HFF-Myc (cell line): ENCODE measurements at places on chromosomes 7 and 10.
A peak's percentile ranks its signal among the peaks of the same experiment; 100 is the strongest.

DNA sequence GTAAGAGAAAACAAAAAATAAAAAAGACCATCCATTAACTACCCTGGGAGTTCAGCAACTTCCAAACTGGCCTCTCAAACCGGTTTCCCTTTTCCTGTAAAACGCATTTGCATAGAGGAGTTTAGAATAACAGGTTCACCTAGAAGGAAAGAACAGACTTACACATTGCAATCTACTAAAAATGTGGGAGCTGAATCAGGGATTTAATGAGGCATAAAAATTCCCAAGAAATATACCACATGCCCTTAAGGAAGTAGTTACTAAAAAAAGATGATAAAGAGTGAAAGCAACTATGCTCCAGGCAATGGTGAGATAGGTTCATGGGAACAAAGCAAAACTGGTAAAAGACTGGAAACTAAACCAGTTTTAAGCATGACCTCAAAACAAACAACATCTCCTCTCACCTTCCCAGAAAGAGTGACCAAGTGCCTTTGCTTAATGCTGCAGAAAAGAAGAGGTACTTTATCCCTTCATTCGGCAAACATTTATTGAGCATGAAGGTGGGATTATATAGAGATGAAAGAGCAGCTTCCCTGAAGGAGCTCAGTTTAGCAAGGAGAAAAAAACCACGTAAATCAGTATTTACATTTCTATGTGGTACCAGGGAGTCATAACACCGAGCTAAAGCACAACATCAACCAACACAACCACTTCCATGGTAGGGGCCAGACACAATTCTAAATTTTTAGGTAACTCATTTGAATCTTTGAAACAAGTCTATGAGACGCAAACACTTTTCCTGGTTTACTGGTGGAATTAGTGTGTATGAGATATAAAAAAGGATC, 152.8 kb downstream of the SGMS1 start:
- no peak for DNase-seq

GRCh38 chr7:151459726-151460473, 20.0 kb upstream of the CRYGN start:
- DNase-seq: peak; percentile 82

GRCh38 chr7:95669513-95669912, 73.2 kb upstream of the PDK4 start:
- DNase-seq: no peak

- no peak for DNase-seq
Measured at GRCh38 chr10:125337510-125337909, 177.1 kb upstream of the CTBP2 start.

DNA sequence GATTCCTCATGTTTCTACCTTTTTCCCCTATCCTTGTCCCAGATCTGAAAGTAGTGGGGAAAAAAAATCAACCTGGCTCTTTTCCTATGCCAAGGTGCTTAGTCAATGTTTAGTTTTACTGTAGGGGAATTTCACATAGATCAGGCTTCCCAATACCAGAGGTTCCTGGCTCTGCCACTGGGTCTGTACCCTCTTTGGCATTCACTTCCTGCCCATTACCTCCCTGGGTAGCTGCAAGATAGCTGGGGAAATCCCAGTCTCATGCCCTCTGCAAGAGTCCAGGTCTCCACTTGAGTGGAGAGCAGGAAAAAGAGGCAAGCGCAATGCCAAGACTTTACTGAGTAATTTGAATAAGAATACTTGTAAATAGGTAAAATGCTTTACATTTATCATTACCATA, 3.5 kb upstream of the BPGM start:
- no peak for DNase-seq

GRCh38 chr7:115260381-115260780, 338.5 kb downstream of the MDFIC start:
- DNase-seq: no peak

DNA sequence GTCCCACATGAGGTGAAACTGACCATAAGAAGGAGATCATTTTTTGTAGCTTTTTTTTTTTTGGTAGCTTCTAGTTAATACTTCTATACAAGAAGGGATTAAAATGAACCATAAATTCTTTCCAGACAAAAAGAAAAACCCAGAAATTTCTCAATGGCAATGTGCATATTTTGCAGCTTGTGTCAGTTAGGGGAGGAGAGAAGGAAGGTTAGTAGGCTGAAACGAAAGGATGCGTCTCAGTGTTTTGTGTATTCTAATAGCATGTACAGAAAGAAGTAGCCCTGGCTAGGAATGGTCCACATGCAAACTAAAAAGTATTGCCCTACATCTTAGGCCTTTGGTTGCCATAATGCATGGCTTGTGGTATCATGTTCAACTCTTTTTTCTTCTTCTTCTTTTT, 90.6 kb downstream of the CACNB2 start:
- no peak for DNase-seq

DNA sequence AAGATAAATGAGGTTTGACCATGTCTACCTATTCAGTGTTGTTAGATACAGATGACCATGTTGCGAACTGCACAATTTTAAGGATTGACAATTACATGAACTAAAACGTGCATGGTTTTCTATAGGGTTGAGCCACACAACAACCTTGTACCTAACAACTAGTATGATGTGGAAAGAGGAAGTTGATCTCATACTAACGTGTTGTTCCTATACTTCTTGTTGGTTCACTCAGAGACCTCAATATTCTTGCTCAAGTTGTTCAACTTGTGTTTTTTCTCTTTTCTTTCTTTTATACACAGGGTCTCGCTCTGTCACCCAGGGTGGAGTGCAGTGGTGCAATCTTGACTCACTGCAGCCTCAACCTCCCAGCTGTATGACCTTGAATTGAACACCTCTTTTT, 6.1 kb upstream of the KEL start:
- DNase-seq: no peak

DNA sequence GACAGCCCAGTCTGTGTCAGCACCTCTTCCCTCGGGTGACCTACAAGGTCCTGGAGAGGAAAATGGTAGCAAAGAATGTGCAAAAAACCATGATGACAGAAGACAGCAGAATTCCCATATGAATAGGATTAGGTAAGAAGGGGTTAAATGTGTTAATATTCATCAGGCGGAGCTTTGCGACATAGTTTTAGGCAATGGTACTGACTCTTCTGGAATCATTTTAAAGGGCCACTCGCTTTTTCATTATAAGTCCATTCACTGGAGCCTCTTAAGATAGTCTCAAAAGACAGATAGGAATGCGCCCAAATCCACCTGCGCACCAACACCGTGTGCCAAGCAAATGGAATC, 38.2 kb downstream of the DLG5 start:
- DNase-seq: no peak

DNA sequence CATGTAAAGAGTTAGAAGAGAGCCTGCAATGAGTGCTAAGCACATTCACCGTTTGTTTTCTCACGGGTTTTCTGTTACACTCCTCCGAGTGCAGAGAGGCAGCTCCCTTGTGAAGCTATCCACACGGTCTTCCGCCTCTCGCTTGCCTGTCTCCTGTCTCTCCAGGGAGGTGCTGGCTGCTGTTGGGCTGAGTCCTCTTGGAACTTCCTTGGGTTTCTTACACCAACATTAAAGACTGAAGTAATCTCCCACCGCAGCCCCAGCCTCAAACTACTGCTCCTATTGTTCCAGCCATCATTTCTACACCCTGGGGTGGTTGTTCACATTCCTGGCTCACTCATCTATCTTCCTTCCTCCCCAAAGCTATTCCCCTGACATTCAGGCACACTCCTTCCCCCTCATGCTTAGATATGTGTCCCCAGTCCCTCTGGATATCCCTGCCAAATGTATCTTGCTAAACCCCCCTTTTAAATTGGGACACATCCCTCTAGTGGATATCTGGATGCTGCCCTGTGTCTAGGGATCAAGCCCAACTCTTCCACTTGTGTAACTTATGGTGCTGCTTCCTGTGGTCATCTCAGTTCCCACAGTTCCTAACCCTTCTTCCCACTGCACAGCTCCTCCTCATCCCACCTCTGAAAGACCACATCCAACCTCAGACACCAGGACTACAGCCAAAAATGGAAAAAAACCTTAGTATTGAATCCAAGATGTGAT, 14.1 kb downstream of the ESYT2 start:
- DNase-seq: no peak
